ENCODE measurements at places on chromosomes 16 and 17.

- DNase-seq = no peak
These were observed 21.1 kb downstream of the COX11 start for GRCh38 chr17:54947396-54947795.

DNA sequence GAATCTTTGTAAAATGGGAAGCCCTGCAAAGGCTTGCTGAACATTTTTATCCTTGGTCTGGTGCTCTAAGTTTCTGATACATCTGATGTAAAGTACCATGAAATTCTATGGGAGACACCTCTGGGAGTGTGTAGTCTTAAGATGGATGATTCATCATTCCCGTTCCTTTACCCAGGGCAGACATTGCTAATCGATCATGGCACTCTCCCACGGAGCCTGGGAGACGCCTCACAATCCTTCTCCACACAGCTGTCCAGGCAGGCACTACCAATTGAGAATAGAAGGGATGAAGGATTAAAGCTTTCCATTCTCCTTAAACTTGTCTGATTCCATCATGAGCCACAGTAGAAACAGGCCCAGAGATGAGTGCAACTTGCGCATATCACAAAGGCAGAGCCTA, 144.8 kb downstream of the GSG1L start:
- DNase-seq = no peak

DNA sequence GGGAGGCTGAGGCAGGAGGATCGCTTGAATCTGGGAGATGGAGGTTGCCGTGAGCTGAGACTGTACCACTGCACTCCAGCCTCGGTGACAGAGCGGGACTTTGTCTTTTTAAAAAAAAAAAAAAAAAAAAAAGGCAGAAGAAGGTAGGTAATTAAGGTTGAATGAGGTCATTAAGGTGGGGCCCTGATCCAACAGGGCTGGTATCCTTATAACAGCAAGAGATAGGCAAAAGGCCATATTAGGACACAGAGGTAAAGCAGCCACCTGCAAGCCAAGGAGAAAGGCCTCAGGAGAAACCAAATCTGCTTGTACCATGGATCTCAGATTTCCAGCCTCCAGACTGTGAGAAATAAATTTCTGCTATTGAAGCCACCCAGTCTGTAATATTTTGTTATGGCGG, 60.3 kb downstream of the SPAG9 start:
- no peak for DNase-seq

DNA sequence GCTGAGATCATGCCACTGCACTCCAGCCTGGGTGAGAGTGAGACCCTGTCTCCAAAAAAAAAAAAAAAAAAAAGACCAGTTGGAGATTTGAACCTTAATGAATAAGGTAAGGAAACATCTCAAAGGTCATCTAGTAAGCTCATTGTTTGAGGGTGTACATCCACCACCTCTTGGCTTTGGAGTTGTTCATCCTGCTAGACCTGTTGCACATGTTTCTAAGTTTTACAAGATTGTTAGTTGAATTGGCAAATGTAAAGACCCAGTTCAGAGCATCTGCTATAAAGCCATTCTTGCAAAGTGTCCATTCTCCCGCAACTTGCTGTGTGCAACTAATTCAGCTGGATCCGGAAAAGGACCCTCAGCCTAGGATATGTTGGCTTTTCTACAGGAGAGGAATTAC, 1.5 kb downstream of the PSMD7 start:
- no peak for DNase-seq

GRCh38 chr17:64993867-64994266, 62.7 kb downstream of the GNA13 start:
- no peak for DNase-seq

DNA sequence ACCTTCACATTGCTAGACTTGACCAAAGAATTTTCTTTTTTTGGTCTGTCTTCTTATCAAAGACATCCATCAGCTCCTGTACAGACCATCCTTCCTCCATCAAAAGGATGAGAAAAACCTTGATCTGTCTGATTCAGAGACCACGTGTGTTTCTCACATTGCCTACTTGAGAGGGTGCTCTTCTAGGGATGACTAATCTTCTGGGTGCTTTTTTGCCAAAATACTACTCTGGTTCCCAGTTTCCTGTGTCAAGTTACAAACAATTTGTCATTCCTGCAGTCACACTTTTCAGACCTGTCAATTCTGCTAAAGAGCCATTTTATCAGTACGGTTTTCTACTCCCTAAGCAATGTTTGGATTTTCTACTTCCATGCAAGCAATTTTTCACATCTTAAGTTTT, 492.2 kb downstream of the CDH11 start:
- no peak for DNase-seq

DNA sequence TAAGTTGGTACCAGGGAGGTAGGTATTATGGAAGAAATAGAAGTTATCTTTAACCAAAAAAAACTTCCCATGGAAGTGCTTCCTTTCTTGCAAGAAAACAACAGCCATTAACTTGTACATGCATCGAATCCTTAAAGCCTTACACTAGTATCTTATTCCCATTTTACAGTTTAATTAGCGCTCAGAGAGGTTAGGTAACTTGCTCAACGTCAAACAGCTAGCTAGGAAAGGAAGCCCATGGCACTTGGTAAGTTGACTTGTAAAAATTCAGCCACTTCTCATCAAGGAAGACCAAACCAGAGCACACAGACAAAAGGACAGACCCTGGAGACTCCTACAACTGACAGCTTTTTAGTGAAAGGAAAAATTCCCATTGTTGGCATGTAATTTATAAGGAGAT, 3.5 kb upstream of the NTAN1 start:
- no peak for DNase-seq

DNA sequence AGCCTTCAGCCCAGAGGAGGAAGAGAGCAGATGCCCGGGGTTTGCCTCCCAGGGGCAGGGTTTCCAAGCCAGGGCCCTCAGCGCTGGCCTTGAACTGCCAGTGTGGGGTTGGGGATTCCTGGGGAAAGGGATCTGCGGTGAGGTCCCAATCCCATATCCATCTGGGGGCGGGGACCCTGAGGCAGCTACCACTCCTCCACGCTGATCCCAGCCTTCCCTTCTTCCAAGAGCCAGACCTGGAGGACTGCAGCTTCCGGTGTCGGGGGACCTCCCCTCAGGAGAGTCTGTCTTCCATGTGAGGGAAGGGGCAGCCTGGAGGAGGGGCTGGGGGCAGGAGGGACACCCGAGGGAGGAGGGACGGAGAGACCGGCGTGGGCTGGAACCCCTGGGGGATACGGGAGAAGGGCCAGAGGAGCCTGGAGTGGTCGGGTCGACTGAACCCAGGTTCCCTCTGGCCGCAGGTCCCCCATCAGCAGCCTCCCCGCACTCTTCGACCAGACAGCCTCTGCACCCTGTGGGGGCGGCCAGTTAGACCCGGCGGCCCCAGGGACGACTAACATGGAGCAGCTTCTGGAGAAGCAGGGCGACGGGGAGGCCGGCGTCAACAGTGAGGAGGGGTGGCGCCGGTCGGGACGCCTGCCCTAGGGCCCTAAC, 10.7 kb upstream of the CISD3 start:
- DNase-seq = no peak

DNA sequence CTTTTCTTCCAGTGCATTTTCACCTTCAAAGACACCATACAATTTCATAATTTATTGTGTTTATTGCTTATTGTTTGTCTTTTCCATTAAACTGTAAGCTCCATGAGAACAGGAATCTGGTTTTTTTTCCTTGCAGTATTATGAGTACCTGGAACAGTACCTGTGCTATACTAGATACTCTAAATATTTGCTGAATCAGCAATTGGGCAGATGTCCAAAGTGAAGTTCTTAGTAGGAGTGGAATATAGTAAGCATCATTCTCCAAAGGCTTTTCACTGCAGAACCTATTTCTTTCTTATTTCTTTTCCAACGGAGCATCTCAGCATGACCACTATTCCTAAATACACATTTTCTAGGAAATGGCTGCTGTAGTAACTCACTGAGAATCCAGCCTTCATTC, 269.0 kb upstream of the CCL2 start:
- DNase-seq = no peak

DNA sequence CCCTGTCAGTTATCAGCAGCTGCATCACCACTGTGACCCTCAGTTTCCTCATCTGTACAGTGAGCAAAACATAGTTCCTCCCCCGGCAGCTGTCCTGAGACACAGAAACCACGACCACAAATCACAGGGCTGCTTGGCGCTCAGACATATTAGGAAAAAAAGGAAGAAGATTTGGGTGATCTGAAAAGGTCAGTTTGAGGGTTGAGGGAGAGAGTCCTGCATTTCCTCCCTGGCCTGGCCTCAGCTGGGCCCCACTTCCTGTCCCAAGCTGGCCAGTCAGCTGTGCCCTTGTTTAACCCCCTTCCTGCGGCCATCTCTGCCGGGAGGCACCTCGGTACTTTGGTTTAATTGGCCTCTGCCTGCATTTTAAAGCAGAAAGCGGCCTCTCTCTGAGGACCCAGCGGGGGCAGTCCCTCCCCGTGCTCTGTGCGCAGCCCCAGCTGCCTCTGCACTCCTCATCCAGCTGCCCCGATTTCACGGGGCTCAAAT, 24.0 kb upstream of the CIBAR2 start:
- no peak for DNase-seq

- no peak for DNase-seq
These were observed 8.1 kb downstream of the C1QL1 start for GRCh38 chr17:44959821-44960531.

GRCh38 chr16:76235025-76235424, 42.2 kb upstream of the CNTNAP4 start:
- no peak for DNase-seq

DNA sequence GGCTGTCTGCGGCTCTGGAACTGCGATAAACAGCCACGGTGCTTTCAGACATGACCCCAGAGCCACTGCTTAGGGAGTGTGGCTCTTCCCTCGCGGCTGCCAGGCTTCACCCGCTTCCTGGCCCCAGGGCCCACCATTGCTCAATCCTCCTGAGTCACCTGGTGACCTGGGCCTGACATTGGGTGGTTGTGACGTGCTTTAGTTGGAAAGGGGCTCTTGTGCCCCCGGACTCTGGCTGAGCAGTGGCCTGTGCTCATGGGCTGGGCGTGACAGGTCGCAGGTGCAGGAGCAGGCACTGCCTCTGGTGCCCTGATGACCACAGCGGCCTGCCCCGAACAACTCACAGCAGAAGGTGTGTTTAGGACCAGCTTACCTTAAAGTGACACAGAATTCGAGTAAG, 8.6 kb upstream of the NUDT16L1 start:
- no peak for DNase-seq

DNA sequence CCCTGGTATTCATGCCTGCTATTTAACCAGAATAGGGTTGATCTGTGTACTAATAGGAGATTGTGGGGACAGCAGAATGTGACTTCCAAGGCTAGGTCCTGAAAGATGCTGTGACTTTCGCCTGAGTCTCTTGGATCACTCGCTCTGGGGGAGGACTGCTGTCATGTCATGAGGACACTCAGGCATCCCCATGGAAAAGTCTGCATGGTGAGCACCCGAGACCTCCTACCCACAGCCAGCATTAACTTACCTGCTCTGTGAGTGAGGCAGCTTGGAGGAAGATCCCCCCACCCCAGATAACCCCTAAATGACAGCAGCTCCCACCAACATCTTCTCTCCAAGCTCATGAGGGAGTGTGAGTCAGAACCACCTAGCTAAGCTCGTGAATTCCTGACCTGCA, 30.3 kb upstream of the C16orf78 start:
- no peak for DNase-seq

GRCh38 chr16:762595-763268, 2.2 kb downstream of the MSLN start:
- no peak for DNase-seq

DNA sequence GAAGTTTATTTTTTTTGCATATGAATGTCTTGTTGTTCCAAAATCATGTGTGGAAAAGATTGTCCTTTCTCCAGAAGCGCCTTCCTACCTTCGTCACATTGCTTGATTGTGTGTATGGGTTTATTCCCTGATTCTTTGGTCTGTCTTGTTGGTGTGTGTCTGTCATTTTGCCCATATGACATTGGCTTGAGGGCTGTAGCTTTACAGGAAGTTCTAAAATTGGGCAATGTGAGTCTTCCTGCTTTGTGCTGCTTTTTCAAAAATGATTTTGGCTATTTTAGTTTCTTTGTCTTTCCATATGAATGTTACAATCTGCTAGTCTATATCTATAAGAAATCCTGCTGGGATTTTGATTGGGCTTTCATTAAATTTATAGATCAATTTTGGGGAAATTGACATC, 217.2 kb downstream of the SNX29 start:
- DNase-seq = no peak

- no peak for DNase-seq
These were observed 8.6 kb upstream of the ACSF3 start for GRCh38 chr16:89084814-89085612.

DNA sequence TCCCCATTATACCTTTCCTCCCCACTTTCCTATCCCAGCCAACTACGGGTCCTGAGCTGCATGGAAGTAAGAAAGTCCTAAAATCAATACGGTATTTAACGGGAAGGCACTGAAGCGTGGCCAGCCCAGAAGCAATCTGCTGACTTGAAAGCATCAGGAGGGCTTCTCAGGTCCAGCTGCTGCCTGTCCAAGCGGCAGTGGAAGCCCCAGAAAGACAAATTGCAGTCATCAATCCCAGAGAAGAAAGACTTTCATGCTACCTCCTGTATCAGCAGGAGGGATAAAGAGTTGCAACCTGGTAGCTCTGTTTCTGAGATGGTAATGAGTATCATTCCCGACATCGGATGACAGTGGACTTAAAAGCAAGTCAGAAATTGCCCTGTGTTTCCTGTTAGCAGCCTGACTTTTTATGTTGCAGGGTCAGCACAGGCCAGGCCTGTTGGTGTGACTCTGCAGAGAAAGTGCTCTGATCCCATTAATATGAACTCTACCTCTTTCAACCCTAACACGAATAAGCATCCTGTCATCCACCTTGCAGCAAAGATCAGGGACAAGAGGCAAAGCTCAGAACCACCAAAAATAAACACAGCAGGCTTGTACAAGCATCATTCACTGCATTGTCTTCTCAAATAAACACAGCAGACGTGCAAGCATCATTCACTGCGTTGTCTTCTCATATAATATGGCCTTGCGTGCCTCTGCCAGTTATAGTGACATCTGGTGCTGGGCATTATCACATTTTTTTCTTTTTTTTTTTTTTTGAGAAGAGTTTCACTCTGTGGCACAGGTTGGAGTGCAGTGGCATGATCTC, 358.6 kb upstream of the CDH11 start:
- DNase-seq = no peak

DNA sequence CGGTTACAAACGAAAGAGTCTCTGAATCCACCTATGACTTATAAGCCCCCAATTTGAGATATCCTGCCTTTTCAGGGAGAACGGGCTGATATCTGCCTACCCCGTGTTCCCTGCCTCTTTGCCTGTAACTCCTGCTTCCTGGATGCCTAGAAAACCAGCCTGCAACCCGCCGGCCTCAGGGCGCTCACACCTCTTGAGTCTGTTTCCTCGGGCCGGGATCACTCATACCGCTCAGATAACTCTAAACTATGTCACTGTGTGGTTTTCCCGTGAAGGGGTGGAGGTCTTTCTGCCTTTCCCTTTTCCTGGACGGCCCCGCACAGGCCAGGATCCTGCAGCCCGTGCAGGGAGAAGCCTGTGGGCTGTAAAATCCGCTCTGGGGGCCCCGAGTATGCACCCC, 10.4 kb downstream of the RPUSD1 start:
- DNase-seq = no peak

GRCh38 chr17:67139784-67140665, 95.7 kb downstream of the CACNG1 start:
- no peak for DNase-seq

- no peak for DNase-seq
These were observed 34.4 kb upstream of the PHAF1 start for GRCh38 chr16:67075331-67075730.

All from CD4-positive, alpha-beta T cell treated with Interleukin-12 subunit alpha and Interleukin-12 subunit beta, for 1 hour (primary cell).